Activated naive CD4-positive, alpha-beta T cell treated with anti-CD3 and anti-CD28 coated beads, Interleukin-2, amount 10 ng/mL, durations not matched to agents 5 hours and 36 hours (primary cell): ENCODE measurements at places on chromosomes 3 and 15. TPM values are rescaled to one million over a fixed set of nuclear protein-coding genes. Genes with fewer than 3 reads are reported as not detected.

Gene CSTA
- not detected for total RNA-seq

Gene TMEM207
- total RNA-seq, result not detected

Gene PLA2G4D
- total RNA-seq, result not detected

Gene KBTBD13
- total RNA-seq, result not detected

Gene CTXN2
- not detected for total RNA-seq

Gene TICRR
- 17.3 TPM for total RNA-seq
